HFFc6 (cell line): ENCODE measurements at places on chromosomes 6 and 20.

DNA sequence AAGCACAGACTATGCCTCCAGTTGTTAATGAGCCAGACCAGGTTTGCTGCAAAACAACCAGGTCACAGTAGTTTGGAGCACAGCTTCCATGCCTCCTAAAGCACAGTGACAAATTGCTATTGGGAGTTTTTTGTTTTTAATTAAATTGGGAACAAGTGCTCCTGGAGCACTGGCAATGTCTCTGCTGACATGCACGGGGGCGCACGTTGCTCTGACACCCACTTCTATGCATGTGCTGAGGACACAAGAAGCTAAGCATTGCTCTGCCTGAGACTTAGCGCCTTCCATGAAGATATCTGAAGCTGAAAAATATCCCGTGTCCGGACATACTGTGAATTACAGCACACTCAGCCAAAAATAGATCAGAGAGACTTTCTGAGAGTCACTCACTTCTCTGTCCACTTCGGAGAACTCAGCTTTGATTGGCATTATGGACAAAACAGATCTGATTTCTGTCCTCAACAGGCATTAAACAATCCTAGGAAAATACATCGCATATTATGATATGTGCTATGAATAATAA lies 18.6 kb upstream of the GGTLC1 start:
- DNase-seq: no peak

GRCh38 chr20:48538058-48538825 lies 289.6 kb downstream of the PREX1 start:
- DNase-seq: peak; percentile 68

- peak; percentile 67 for DNase-seq
Observed at GRCh38 chr6:137241481-137242038, 22.4 kb upstream of the IFNGR1 start.

GRCh38 chr6:87700397-87701343 lies 1.4 kb downstream of the AKIRIN2 start:
- DNase-seq: peak; percentile 75

GRCh38 chr20:38728911-38729642 lies 4.8 kb downstream of the SLC32A1 start:
- no peak for DNase-seq

DNA sequence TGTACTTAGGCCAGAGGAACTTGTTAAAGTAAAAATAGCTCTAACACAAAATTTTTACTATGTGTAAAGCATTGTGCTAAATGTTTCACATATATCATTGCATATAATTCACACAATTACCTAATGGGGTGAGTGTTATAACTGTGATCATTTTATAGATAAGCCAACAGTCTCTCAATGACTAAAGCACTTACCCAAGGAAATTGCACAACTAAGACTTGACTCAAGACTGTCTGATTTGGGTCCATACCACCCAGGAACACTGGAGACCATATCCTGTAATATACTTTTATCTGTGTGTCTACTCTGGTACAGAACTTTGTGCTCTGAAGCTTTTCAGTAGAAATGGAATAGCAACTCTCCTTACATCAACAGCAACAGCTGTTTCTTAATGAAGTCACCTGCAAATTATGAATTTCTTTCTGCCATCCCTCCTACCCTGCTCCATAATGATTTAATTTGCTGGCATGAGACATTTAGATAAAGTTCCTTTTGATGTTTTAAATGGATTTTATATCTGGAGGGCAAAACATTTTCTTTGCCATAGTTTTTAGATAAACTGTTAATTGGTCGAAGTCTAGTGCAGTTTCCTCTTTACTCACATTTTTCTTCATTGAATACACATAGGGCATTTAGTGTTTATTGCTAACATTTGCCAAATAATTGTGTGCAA lies 47.5 kb downstream of the TSPYL4 start:
- peak; percentile 10 for DNase-seq
